ENCODE measurements at places on chromosomes 1 and 21.

GRCh38 chr21:38639571-38640354 lies 141.5 kb upstream of the ERG start:
- DNase-seq = no peak

DNA sequence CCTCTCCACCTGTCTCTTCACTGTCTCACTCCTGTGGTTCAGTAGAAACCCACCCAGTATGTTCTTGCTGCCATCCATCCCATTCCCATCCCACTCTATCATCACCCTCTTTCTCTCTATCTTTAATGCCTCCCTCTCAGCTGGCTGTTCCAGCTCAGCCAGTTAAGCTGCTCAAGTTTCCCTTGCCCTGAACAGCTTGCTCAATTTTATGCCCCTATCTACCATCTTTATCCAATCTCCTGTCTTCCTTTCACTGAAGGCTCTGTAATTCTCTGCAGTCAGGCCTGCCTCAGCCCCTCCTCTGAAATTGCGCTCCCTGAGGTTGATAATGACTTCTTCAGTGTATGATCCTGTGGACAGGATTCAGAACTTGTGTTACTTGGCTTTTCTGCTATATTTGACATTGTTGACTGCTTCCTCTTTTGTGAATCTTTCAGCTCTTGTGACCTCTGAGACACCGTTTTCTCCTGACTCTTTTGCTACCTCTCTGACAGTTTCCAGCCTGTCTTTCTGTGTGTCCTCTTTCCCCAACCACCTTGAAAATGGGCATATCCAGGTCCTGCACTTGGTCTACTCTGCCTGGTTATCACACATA lies 13.9 kb upstream of the BCAR3 start:
- no peak for DNase-seq

- no peak for DNase-seq
Measured at GRCh38 chr1:31181515-31182343, 58.0 kb downstream of the NKAIN1 start.

GRCh38 chr1:170776252-170776651 lies 112.3 kb downstream of the PRRX1 start:
- DNase-seq = no peak

DNA sequence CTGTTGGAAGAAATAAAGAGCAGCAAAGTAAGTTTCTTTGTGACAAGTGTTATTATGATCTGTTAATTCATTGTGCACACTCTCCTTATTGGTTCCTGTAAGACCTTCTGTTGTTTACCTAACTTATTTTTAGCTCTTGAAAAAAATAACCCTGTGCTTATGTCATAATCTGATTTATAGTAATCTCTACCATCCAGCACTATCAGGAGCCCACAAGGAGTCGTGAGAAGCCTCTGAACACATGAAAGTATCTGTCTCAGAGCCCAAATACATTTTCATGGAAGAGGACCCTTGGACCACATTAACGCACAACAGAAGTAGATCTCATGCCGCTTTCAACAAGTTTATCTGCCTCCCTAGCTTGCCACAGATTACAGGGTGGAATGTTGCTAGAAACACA lies 45.8 kb downstream of the CENPF start:
- no peak for DNase-seq

DNA sequence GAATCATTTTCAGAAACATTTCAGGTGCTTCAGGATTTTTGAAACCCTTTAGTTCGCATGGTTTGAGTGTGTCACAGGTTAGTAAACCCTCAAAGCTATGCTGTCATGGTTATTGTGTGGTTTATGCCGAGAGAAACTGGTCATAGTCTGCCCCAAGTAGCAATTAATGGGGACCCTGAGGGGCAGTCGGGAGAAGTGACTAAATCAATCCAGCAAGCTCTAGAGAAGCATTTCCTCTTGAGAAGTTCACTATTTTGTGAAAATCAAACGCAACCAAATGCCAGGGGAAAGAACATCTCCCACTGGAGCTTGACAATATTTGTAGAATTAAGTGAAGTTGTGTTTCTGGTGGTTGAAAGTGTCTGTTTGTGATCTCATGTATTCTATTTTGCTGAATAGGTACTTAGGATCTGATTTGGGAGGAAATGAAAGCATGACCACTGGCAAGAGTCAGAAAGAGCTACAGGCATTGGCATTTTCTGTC lies 63.0 kb upstream of the BACH1 start:
- no peak for DNase-seq

- no peak for DNase-seq
Measured at GRCh38 chr1:157994704-157995582, 1.5 kb downstream of the KIRREL1 start.

DNA sequence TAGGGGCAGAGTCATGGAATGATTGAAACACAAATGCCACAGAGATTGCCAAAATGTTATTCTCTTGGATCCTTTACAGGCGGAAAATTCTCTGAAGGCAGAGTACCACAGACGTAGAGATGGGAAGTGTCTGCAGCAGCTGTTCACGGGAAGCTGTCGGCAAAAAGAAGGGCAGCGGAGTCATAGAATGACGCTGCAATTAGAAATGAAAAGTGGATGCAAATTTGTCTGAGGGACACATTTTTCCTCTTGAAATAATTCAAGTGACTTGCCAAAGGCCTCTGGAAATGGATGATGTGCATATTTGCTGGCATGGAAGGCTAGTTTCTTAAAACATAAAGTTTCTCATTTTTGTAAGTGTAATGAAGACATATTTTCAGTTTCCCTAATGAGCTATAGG lies 77.5 kb upstream of the PLD5 start:
- no peak for DNase-seq

- no peak for DNase-seq
Measured at GRCh38 chr1:96634883-96635282, 86.7 kb upstream of the PTBP2 start.

GRCh38 chr1:151512326-151512725 lies 1.1 kb downstream of the CGN start:
- DNase-seq = no peak

DNA sequence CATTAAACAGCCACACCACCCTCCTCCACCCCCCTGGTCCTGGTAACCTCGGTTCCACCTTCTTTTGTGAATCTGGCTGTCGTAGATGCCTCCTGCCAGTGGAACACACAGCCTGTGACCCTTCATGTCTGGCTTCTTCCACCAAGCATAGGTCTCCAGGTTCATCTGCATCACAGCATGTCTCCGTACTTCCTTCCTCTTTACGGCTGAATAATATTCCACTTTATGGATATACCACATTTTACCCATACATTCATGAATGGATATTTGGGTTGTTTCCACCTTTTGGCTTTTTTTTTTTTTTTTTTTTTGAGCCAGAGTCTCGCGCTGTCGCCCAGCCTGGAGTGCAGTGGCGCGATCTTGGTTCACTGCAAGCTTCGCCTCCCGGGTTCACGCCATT lies 11.8 kb upstream of the CALML6 start:
- no peak for DNase-seq

- DNase-seq = no peak
Measured at GRCh38 chr1:50418600-50419109, 4.6 kb downstream of the DMRTA2 start.

- no peak for DNase-seq
Measured at GRCh38 chr1:37372711-37373110, 101.7 kb upstream of the ZC3H12A start.

Measured in NT2/D1 (cell line).